Iris pigment epithelial cell (primary cell): ENCODE measurements at places on chromosomes 7 and 10.

DNA sequence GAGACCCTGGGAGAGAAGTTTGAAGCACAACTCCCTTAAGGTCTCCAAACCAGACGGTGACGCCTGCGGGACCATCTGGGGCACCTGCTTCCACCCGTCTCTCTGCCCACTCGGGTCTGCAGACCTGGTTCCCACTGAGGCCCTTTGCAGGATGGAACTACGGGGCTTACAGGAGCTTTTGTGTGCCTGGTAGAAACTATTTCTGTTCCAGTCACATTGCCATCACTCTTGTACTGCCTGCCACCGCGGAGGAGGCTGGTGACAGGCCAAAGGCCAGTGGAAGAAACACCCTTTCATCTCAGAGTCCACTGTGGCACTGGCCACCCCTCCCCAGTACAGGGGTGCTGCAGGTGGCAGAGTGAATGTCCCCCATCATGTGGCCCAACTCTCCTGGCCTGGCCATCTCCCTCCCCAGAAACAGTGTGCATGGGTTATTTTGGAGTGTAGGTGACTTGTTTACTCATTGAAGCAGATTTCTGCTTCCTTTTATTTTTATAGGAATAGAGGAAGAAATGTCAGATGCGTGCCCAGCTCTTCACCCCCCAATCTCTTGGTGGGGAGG lies 10.8 kb downstream of the SERPINE1 start:
- DNase-seq = peak; percentile 63

GRCh38 chr10:92042541-92042940 lies 119.0 kb downstream of the BTAF1 start:
- no peak for DNase-seq

DNA sequence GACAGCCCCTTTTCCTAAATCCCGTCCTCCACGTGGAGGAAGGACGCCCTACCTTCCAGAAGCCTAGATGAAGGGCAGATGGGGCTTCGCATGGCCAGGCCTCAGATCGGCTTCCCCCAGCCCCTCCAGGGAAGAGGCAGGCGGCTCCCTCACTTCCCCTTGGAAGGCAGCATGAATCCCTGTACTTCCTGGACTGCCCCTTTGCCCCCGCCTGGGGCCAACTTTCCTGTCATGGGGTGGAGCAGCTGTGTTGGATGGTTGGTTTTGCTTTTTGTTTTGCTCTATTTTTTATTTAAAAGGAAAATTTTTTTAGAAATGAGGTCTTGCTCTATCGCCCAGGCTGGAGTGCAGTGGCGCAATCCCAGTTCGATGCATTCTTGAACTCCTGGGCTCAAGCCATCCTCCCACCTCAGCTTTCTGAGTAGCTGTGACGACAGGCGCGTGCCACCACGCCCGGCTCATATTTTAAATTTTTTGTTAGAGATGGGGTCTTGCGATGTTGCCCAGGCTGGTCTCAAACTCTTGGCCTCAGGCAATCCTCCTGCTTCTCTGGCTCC lies 27.2 kb downstream of the GTF2IRD1 start:
- peak; percentile 88 for DNase-seq

DNA sequence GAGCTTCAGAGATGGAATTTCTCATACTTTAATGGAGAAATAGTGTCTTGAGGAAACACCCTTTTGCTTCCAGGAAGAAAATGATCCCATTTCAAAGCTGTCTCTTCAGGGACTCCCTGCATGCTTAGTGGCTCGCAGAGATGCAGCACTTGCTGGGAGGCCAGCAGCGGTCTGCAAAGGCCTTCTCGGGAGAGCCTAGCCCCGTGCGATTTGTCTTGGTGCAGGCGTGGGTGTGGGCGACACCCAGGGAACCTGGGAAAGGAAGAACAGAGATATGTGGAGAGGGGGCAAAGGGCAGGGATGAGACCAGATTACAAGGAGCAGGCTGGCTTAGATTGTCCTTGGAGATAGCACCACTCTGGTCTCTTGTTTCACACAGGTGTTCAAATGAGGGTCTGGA lies 352.3 kb upstream of the PODXL start:
- no peak for DNase-seq

- peak; percentile 65 for DNase-seq
These were observed 172.3 kb downstream of the CACNB2 start for GRCh38 chr10:18312374-18313139.

DNA sequence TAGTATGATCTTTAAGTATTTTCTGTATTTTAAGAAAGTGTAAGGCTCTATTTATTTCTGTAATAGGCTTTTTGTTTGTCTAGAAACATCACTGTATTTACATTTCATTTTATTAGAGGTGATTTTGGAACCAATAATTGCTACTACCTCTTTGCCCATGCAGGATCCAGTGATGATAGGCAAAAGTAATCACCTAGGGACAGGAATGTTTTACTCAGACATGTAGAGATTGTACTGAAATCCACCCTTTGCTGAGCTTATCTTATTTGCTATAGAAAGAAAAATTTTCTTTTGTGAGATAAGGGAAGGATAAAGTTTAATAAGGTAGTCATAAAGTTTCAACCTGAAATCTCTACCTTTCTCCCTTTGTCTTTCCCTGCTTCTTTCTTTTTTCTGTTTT lies 73.5 kb downstream of the MKLN1 start:
- DNase-seq = no peak

GRCh38 chr10:42553064-42553407 lies 85.3 kb downstream of the ZNF33B start:
- DNase-seq = no peak

GRCh38 chr10:124955868-124956267 lies 13.9 kb downstream of the ZRANB1 start:
- no peak for DNase-seq

GRCh38 chr10:69362471-69362954 lies 54.2 kb downstream of the TACR2 start:
- DNase-seq = peak; percentile 86

DNA sequence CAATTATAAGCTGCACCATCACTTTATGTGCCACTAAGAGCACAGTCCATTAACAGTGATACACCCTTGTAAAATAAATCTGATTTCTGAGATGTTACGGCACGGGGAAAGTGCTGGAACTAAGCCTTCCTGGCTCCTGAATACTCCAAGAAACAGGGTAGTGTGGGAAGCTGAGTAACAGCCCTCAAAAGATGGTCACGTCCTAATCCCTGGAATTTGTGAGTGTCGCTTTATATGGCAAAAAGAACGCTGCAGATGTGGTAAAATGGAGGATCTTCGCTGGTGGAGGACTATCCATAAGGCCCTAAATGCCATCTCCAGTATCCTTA lies 13.5 kb downstream of the ESYT2 start:
- DNase-seq = no peak
